Suprapubic skin (tissue), 4 donors: ENCODE measurements at places on chromosomes 2 and 18.

- H3K36me3 ChIP-seq: no peaks in the 10 kb centered on the region
- no peak overlapping the region for H3K27ac ChIP-seq
- no peak for DNase-seq
- H3K4me1 ChIP-seq: no peaks in the 10 kb centered on the region
These were observed 160.4 kb downstream of the NUP35 start for GRCh38 chr2:183284606-183285005.

GRCh38 chr2:88874063-88874657 lies 182.7 kb downstream of the RPIA start:
- peaks cover 7% of the 10 kb centered on the region for H3K27me3 ChIP-seq
- DNase-seq: no peak
- no peak overlapping the region for H3K27ac ChIP-seq

- H3K4me3 ChIP-seq: no peak overlapping the region
- DNase-seq: no peak
- no peaks in the 10 kb centered on the region for H3K36me3 ChIP-seq
- H3K27me3 ChIP-seq: no peaks in the 10 kb centered on the region
- no peak overlapping the region for H3K27ac ChIP-seq
- H3K4me1 ChIP-seq: no peaks in the 10 kb centered on the region
These were observed 304.5 kb upstream of the FANCL start for GRCh38 chr2:58545300-58546280.

DNA sequence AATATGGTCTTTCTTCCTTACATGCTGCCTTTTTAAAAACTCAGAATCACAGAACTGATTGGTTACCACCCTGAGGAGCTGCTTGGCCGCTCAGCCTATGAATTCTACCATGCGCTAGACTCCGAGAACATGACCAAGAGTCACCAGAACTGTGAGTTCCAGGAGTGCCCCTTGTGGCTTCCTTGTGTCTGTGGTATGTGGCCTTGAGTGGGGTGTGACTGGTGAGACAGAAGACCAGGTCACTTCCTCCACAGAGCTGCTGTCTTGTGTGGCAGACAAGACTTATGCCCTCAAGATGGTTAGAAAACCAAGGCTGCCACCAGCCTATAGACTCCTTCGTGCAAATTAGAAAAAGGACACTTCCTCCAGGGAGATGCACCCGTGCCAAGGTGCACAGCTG lies 72.6 kb downstream of the EPAS1 start:
- H3K36me3 ChIP-seq: peaks cover 72% of the 10 kb centered on the region
- H3K4me1 ChIP-seq: peaks cover 3% of the 10 kb centered on the region
- no peaks in the 10 kb centered on the region for H3K27me3 ChIP-seq
- no peak overlapping the region for H3K27ac ChIP-seq

GRCh38 chr18:47999801-48000248 lies 69.4 kb upstream of the SMAD2 start:
- H3K27ac ChIP-seq: no peak overlapping the region
- H3K27me3 ChIP-seq: no peaks in the 10 kb centered on the region
- DNase-seq: no peak
- peaks cover 7% of the 10 kb centered on the region for H3K4me1 ChIP-seq

DNA sequence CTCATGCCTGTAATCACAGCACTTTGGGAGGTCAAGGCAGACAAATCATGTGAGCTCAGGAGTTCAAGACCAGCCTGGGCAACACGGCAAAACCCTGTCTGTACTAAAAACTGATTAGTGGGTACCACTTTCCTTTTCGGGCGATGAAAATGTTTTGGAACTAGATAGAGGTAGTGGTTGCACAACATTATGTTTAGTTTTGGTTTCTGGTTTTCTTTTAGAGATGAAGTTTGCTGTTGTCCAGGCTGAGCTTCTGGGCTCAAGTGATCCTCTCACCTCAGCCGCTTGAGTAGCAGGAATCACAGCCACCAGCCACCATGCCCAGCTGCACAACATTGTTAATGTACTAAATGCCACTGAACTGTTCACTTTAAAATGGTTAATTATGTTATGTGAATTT lies 27.6 kb downstream of the AAK1 start:
- DNase-seq: no peak
- no peak overlapping the region for H3K27ac ChIP-seq
- no peaks in the 10 kb centered on the region for H3K27me3 ChIP-seq
- H3K36me3 ChIP-seq: no peaks in the 10 kb centered on the region

DNA sequence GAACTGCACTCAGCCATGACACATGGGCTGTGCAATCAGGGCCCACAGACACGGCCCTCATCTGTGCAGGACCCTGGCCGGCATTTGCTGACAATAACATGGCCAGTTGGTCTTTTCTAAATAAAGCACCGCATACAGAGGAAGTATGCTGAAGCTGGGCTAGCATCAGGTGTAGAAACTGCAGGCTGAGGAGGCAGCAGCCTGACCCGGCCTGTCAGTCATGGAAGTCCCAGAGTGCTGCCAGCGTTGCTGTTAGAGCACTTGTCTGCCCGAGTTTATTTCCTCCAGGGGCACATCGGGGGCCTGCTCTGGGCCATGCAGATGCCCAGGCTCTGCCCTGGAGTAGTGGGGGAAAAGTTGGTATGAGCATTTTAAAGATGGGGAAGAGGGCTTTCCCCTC lies 4.1 kb upstream of the PTPN18 start:
- DNase-seq: no peak
- H3K27ac ChIP-seq: no peak overlapping the region
- no peak overlapping the region for H3K4me3 ChIP-seq
- peaks cover 23% of the 10 kb centered on the region for H3K36me3 ChIP-seq
